Muscle of back (tissue), 13 donors: ENCODE measurements at places on chromosomes 16 and 17.

DNA sequence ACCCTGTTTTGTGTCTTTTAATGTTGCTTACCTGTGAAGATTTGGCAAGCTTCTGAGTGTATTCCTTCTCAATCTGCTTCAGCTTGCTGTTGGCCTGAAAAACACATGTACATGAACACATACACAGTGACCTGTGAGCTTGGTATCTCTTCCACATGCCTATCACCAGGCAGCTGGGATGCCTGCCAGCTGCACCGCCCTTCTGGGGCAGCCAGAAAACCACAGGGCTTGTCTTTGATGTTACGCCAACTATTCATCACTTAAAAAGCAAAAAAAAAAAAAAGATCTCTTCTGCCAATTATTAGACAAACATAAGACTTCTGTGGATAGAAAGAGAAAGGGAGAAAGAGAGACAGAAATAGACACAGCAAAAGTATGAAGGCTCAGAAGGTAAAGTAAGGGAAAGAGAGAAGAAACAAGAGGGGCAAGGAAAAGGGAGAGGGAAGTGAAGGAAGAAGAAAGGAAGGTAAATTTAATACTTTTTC is 189.2 kb upstream of the AXIN2 start:
- DNase-seq = peak; percentile 41

DNA sequence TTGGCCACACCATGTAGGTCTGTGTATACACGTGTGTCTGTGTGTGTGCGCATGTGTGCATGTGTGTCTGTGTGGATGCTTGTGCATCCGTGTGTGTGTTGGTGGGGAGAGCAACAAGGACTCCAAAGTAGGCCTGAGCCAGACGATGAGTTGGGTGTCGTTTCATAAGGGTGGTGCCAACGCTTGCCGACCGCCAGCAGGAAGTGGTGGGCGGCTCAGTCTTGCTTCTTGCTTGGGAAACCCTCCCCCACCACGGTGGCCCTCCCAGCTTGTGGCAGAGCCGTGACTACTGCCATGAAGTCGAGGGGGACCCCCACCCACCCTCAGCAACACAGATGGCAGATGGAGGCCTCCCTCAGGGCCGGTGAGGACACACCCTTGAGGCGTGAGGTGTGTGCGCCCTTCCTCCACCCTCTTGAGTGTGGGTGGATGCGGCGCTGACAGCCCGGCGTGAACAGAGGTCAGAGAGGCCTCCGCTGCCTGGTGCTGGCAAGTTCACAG is 17.5 kb downstream of the SBK1 start:
- no peak for DNase-seq

DNA sequence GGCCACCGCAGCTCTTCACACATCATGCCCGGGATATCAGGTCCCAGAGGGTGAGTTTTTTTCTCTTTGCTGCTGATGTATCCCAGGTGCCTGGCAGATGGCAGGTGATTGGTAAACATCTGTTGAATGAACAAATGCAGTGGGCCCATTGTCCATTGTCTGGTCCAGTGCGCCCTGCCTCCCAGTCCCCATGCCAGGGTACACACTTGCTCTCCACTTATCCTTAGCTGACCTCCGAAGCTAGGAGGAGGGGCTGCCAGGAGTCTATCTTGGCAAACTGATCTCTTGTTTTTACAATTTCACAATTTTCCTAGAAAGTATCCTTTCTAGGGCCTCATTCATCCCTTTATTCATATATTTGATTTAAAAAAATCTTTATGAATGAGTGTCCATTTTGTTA is 196.0 kb downstream of the RAB11FIP4 start:
- DNase-seq = no peak

DNA sequence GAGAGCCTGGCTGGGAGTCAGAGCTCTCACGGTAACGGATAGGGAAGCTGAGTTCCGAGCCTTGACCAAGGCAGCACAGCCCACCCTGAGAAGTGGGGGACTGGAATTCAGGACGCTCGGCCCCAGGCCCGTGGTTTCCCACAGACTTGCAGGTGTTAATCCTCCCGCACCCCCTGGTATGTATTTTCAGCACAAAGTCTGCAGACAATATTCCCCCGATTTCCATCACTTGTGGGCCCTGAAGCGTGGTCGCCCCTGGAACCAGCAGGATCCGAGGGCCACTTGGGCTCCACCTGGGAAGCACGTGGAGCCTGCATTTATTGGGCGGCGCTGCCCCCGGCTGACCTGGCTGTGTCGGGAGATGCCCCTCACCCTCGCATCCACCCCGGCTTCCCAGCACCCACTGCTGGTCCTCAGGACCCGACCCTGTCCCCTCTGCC is 60.2 kb downstream of the WSB1 start:
- DNase-seq = no peak

- DNase-seq = no peak
Measured at GRCh38 chr16:54447576-54448440, 161.2 kb upstream of the IRX3 start.

DNA sequence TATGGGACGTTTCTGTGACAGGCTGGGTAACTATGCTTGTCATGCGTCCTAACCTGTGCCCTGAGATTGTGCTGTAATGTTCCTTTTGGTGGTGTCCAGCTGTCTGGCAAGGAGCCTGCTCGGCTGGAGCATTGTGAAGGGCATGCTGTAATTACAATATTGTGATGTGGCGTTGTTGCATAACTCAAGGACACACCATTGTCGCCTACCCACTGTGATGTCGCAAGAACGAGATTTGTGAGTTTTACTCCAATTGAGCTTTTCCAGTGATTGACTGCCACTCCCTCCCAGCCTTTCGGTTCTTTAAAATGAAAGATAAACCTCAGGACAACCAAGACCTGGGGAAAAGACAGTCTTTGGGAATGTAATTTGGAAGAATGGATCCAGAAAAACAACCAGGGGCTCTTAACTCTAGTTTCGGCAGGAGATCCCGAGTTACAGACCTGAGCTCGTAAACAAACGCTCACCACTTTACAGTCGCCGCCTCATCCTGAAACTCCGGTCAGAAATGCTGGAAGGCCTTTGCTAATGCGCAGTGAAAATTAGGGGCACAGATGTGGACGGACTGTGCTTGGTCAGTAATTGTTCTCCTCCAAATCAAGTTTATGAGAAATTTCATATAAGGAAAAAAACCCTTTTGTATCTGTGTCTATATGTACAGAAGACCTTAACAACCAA is 1.3 kb downstream of the ZNF750 start:
- no peak for DNase-seq

GRCh38 chr16:85894266-85894665 is 4.7 kb upstream of the IRF8 start:
- no peak for DNase-seq

GRCh38 chr16:16041196-16041892 is 91.9 kb downstream of the ABCC1 start:
- no peak for DNase-seq

GRCh38 chr17:67431249-67432015 is 54.4 kb downstream of the PITPNC1 start:
- DNase-seq = peak; percentile 10

DNA sequence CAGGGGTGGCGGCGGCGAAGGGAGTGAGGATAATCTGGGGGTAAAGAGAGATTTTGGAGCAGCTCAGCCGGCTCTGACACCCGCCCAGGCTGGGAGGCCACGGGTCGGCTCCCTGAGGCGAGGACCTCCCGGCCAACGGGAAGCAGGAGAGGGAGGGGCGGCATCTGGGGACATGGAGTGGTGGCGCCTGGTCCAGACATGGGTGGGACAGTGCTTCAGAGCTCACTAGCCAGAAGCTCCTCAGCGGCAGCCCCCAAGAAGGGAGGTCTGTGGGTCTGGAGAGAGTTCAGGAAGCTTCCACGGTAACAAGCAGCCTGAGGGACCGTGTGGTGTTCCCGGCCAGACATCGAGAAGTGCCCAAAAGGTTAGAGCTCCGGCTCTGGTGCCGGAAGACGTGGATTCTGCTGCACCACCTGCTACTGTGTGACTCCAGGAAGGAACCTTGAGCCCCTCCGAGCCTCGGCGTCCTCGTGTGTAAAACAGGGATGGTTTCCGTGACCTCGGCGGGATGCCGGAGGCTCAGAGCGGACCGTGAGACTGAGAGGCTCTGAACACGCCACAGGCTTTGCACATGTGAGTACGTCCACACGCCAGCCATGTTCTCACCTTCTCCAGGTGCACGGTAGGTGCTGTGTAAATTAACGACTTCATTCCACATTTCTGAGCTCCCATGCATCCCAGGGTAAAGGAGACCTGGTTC is 56.9 kb downstream of the TIMM22 start:
- DNase-seq = no peak

- peak; percentile 7 for DNase-seq
Measured at GRCh38 chr17:30379903-30380381, 1.2 kb downstream of the CPD start.

- DNase-seq = no peak
Measured at GRCh38 chr17:31536451-31536850, 145.0 kb downstream of the RAB11FIP4 start.

- no peak for DNase-seq
Measured at GRCh38 chr17:57589151-57590034, 155.7 kb downstream of the CCDC182 start.

- no peak for DNase-seq
Measured at GRCh38 chr17:20103454-20104446, 94.6 kb downstream of the SPECC1 start.

- no peak for DNase-seq
Measured at GRCh38 chr16:80210787-80211186, 330.0 kb upstream of the DYNLRB2 start.

- DNase-seq = no peak
Measured at GRCh38 chr17:62085511-62086408, 20.7 kb upstream of the MED13 start.

DNA sequence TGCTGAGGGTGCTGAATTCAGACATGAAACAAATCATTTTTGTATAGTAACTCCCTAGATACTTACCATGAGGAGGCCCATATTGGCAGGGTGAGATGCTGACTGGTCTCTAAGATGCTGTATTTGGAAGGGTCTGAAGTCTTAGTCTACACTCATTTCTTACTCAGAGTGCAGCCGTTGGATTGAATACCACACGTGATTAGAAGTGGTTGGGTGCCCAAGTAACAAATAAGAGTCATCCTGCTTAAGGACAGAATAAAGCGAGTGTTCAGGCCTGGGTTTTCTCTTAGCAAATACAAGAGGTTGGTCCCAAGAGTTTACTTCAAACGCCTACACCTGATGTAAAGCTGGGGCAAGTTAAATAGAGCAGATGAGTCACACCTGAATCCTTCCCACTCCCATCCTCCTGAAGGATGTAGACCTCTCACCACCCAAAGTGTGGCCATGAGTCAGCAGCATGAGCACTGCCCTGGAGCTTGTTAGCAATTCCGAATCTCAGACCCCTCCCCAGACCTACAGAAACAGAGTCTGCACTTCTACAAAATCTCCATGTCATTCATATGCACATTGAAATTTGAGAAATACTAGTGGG is 284.6 kb upstream of the CDH5 start:
- peak; percentile 8 for DNase-seq

DNA sequence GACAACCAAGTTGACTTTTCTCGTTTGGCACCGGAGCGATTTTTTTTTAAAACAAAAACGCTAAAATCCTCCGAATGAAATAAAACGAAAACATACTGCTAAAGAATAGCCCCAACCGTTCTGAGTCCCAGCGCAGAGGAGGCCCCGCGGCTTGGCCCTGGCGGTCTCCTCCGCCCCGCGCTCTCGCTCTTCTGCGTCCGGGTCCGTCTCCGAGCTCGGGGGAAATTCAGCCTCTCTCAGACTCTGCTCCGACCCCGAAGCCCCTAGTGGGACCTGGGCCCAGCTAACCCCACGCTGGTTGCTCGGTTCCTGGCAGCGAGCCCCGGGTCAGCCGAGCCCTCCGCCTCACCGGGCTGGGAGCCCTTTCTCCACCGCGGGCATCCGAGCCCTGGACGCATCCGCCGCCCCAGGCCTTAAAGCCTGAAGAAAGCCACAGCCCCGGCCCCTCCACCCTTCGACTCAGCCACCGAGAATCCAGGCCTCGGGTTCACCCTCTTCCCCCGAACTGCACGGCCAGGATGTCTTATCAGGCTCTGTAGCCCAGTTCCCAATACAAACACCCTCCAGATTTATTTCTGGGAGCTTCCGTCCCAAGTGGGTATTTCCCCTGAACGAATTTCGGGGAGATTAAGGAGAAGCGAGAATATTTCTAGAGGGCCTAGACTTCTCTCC is 1.2 kb downstream of the TBX2 start:
- DNase-seq = no peak

- peak; percentile 38 for DNase-seq
Measured at GRCh38 chr16:55539049-55539448, 27.4 kb upstream of the CAPNS2 start.

- DNase-seq = no peak
Measured at GRCh38 chr16:28933171-28933570, 1.4 kb downstream of the CD19 start.

DNA sequence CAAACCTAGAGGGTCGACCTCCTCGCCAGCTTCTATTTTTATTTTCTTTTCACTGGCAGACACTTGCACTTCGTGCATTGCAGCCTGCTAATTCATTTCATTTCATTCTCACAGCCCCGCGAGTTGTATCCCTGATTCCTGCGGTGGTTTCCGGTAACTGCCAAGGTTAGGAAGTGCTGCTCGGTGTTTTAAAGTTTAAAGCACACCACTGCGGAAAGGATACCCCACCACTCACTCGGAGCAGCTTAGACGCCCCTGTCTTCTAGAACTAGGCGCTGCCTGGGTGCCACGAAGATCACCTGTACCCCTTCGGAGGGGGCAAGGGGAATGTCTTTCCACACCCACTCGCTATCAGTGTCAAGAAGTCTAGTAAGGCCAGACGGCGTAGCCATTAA is 509 bp downstream of the CNEP1R1 start:
- DNase-seq = no peak

DNA sequence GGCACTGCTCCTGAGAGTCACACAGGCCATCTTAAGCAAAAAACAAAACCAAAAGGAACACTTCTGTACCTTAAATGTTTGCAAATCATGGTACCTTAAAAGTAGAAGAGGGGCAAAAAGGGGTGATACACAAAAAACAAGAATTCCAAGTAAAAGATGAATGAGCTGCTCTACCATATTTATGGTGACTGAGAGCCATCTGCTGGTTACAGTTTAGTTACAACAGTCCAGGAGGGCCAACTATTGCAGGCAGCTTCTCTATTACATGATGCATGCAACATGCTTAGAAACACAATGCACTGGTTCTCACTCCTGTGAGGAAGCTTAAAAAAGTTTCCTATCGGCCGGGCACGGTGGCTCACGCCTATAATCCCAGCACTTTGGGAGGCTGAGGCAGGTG is 53.5 kb downstream of the STX8 start:
- DNase-seq = peak; percentile 48

DNA sequence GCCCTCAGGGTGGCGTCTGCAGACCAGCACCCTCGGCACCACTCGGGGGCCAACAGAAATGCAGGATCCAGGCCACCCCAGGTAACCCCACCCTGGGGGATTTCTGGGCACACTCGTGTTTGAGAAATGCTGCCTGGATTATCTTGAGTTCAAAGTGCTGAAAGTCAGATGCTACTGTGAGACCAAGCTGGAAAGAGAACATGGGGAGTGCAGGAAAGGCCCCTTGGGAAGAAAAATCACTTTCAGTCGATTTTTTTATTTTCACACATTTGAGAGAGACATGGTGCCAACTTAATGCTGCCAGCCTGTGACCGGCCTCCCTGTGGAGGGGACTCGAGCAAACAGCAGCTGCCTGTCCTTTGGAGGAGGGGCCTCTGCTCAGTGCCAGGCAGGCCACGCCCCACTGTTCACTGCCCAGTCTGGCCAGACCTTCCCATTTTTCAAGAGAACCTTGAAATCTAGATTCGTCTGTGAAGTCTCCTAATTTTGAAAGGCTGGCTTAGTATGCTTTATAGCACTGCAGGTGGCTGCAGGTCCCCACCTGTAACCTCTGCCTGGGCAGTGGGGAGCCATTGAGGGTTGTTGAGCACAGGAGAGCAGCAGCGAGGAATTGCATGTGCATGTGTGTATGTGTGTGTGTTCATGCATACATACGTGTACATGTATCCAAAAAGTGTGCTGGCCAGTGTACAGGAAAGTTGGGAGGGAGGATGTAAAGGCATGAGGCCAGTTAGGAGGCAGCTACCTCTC is 70.7 kb upstream of the PLCG2 start:
- DNase-seq = no peak
